ENCODE measurements at places on chromosomes 6 and 20.

DNA sequence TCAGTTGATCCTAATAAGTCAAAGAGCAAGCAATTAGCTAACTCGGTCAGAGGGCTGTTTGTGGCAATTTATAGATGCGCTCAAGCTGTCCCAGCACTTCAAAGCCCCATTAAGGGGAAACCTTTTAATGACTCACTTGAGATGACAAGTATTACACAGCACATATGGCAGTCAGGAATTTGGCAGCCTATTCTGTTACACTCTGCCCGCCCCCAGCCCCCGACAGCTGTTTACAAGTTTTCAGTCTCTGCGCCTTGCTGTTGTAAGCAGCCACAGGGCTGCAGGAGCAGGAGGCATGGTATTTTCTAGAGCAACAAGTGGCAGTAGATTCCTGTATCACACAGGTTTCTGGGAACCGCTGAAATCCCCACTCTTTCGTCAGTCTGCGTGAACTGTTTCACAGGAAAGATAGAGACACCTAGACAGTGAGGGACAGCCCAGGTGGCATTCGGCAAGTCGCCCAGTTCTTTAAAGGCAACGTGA lies 263.0 kb downstream of the FOXC1 start:
- DNase-seq: no peak

DNA sequence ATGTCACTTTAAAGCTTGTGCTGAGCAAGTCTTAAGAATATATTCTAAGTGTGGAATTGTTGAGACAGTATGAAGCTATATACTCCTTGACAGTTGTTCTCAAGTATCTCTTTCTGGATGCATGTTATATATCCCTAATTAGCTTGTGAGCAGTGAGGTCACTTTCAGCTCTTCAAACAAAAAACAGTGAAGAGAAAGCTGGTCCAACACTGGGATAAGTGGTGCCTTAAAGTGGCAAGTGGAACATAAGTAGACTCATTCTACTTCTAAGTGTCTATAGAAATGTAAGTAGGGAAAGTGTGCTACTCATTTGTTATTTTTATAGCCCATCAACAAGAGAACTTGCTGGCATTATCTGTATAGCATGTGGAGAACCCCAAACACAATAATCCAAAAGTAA lies 133.1 kb upstream of the BACH2 start:
- no peak for DNase-seq

DNA sequence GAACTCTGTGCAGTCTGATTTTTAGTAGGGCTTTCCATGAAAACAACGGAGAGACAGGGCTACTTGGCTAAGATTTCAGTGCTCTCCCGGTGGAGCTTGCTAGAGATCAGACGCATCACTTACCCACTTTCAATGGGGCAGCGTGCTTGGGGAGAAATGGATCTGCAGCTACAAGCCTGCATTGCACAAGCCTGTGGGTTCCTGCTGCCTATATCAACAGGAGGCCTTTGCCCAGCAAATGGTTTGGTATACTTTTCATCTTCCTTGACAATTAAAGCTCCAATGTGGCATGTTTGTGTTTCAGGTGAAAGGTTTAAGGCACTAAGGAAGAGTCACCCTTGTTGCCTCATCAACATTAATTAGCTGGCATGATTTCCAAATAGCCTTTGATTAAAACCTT lies 136.0 kb upstream of the FOXQ1 start:
- DNase-seq: no peak

DNA sequence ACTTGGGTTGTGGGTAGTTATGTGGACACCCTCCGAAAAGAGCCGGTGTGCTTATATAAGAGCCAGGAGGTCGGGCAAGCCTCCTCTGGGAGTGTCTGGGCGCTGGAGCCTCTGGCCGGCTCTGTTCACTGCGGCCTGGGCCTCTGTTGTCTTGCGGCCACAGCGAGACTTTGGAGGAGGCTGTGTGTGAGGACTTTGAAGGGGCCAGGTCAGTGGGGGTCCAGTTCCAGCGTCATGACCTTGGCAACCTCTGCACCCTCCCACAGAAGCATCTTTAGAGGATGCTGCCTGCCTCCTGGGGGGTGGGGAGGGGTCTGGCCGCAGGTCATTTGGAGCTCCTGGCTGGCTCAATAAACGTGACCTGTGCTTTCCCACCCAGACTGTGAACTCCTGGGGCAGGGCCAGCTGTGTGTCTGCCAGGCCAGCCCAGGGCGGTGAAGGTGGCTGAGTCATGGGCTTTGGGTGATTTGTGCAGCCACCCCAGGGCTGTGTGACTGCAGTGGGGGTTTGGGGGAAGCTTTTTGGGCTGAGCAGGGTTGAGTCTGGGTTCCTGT lies 1.2 kb downstream of the TCEA2 start:
- DNase-seq: no peak

GRCh38 chr6:51429017-51429712 lies 610.5 kb downstream of the TFAP2B start:
- DNase-seq: no peak

- DNase-seq: no peak
Measured at GRCh38 chr6:121616406-121616805, 181.0 kb downstream of the GJA1 start.

DNA sequence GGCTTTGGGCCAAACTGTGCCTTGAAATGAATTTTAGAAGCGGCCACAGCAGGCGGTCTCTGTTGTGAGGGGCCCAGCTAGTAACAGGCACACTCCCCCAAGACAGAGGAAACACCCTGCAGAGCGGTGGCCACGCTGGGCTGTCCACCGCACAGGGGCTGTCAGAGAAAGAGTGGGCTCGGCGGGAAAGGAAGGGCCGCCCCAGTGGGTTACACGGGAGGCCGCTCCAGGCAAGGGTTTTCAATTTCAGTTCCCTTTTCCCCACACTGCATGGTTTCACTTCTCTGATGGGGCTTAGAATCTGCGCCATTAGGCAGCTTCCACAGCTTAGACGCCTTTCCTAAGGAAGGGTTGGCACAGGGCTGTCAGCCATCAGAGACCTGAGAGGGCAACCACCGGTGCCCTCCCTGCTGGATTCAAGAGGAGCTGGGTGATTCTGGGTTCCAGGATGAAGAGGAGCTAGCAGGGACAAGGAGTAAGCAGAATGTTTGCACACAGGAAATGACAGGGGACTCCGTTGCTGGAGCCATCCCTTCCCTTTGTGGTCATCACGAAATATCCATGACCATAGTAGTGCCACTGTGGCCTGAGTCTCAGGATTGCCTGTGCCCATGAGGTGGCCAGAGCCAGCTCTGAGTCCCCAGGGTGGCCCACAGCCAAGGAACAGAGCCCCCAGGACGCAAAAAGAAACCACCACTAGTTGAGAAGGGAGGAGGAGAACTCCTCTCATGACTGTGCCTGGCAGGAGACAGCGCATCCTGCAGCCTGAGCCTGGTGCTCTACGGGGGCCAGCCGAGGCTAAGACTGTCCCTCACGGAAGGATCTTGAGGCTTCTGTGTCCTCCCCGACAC lies 282.7 kb downstream of the NRN1 start:
- DNase-seq: no peak

DNA sequence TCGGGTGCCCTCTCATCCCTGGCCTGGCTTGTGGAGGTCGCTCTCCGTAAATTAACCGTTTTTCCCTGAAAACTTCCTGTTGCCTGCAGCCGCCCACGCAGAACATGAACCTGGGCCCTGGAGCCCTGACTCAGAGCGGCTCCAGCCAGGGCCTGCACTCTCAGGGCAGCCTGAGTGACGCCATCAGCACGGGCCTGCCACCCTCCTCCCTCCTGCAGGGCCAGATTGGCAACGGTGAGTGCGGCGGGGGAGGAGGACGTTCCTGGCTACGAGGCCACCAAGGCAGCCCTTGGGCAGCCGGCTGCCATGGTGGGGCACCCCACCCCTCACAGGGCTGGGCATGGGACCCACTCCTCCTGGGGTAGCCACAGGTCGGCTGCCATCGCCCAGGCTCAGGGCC lies 17.8 kb downstream of the SS18L1 start:
- no peak for DNase-seq

GRCh38 chr20:62025394-62025793 lies 40.3 kb downstream of the TAF4 start:
- DNase-seq: no peak

GRCh38 chr20:22728146-22728745 lies 143.9 kb upstream of the FOXA2 start:
- no peak for DNase-seq

- DNase-seq: no peak
Measured at GRCh38 chr20:38157635-38158495, 7.2 kb downstream of the TGM2 start.

- DNase-seq: no peak
Measured at GRCh38 chr6:125846292-125847024, 55.7 kb downstream of the NCOA7 start.

DNA sequence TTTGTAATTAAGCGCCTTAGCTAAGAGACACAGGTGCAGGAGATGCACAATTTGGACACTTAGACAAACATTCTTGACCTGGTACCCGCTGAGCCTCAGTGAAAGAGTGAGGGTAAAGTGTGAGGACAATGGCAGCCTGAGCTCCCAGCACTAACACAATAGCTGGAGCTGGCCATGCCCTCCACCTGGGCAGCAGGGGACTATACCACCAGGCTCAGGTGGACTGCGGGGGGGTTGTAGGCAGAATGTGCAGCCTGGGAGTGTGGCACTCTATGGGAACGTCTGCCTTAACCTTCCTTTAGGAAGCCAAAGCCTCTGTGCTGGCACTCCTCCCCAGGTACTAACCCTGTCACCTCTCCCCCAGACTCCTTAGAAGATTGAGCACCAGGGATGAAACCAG lies 23.6 kb downstream of the PRKN start:
- DNase-seq: no peak

GRCh38 chr6:91291071-91291470 lies 704.2 kb upstream of the MAP3K7 start:
- no peak for DNase-seq

DNA sequence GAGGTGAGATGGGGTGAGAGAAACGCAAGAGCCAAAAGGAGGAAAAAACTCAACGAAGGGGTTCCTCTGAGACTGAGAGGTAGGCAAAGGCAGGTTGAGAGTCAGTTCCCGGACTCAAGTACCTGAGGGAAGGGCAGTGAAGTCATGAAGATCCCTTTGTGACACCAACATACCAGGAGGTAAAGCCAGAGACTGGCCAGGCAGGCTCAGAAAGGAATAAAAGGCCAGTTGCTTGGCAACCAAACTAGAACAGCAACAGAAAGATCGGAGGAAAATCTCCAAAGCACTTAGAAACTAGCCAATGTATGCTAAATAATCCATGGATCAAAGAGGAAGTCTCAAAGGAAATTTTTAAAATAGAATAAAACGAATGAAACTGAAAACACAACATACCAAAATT lies 209.8 kb upstream of the PROKR2 start:
- no peak for DNase-seq

GRCh38 chr6:169956580-169956979 lies 205.2 kb downstream of the ERMARD start:
- no peak for DNase-seq

DNA sequence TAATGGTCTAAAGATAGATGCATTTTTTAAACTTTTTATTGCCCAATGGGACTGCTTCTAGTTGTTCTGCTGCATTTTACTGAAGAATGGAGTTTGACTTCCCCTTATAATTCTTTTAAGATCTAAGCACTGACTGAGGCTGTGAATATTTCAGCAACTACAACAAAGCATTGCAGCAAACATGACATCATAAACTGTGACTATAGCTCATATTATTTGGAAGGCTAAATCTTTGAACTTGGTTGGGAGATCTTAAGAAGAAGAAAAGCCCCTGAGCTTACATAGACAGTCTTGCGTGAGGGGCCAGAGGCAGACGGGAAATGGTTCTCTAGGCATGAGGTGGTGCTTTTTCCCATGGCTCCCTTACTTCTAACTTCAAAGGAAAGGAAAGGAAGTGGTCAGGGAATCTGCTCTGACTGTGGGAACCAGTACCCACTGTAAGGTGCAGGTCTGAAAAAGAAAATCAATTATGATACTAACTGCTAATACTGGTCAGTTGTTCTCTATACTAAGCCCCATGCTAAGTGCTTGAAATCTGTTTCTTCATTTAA lies 14.8 kb downstream of the HEY2 start:
- no peak for DNase-seq

- no peak for DNase-seq
Measured at GRCh38 chr6:158003910-158004700, 22.4 kb downstream of the SYNJ2 start.

GRCh38 chr20:50014570-50015562 lies 32.1 kb downstream of the SNAI1 start:
- no peak for DNase-seq

DNA sequence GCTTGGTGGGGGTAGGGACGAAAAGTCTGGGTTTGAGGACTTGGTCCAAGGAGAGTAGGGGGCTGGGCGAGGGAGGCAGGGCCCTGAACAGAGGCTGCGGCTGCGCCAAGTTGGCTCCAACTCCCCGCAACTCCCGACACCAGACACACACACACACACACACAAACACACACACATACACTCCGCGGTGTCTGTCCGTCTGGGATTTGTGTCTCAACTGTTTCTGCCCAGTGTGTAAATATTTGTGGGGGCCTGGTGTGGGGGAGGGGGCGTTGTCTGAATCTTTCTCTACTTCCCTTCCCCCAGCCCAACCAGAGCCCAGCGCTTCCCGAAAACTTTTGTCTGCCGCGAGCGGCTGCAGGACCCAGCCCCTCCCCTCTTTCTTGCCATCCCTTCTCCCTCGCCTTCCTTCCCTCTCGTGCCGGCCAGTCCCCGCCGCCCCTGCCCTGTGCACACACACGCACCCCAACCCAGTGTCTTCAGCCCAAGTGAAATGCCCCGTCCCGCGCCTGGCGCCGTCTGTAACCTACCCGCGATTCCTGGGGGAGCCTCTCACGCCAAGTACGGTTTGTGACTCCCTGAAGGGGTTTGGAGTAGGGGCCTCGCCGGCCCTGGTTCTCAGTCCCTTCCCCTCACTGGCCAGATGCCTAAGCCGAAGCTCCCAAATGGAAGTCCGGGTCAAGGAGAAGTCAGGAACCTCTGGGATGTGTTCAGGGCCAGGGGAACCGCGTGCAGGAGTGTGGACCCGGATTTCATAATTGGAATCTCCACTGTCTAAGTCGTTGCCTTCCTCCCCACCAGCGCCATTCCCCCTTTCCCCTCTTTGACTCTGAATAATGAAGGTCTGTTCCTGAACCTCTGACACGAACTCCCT lies 904 bp downstream of the MDFI start:
- DNase-seq: no peak

- no peak for DNase-seq
Measured at GRCh38 chr20:14142964-14143627, 147.8 kb downstream of the MACROD2 start.

DNA sequence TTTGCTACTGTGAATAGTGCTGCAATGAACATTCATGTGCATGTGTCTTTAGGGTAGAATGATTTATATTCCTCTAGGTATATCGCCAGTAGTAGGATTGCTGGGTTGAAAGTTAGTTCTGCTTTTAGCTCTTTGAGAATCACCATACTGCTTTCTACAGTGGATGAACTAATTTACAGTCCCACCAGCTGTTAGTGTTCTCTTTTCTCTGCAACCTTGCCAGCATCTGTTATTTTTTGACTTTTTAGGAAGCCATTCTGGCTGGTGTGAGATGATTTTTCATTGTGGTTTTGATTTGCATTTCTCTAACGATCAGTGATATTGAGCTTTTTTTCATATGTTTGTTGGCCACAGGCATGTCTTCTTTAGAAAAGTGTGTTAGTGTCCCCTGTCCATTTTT lies 40.0 kb downstream of the PLG start:
- DNase-seq: no peak

DNA sequence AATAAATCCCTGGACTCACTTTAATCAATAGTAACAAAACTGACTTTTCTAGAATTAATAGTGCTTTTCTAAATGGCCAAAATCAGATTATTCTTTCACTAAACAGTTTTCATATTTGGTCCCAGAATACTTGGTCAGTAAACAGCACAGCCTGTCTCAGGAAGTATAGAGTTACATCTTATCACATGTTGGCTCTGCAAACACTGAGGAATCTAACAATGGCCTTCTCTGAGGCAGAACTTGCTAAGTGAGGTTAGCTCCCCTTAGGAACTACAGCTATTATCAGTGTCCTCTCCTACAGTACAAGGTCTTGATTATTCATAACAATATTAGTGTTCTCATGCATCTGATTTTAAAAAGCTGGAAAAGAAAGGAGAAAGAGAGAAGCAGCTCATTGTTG lies 1622.8 kb downstream of the HACE1 start:
- DNase-seq: no peak
